Natural killer cell treated with Interleukin-12 subunit alpha and Interleukin-12 subunit beta and Interleukin-15 and Interleukin-18, amount 100 ng/mL, for 72 hours (primary cell): ENCODE measurements at places on chromosomes 12 and 14. TPM values are rescaled to one million over a fixed set of nuclear protein-coding genes. Genes with fewer than 3 reads are reported as not detected.

Gene COX8C
- total RNA-seq, result not detected

Gene GNB3
- not detected for total RNA-seq

DNA sequence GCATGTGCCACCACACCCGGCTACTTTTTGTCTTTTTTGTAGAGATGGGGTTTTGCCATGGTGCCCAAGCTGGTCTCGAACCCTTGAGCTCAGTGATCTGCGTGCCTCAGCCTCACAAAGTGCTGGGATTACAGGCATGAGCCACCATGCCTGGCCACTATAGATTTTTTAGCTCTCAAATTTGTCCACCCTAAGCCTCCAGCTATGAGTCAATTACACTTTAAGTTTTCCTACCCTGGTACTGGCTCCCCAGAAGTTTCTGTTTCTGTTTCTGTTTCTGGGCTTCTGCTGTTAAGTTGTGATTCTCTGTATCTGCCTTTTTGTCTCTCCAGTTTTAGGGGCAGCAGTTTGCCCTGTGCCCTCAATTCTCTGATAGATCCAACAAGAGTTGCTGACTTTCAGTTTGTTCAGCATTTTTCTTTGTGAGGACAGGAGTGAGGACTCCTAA is 4.4 kb upstream of the TINF2 start:
- H3K27me3 ChIP-seq, result no peaks in the 10 kb centered on the region
- no peaks in the 10 kb centered on the region for H3K36me3 ChIP-seq
- peak overlapping the region; percentile 90 for H3K27ac ChIP-seq
- peak overlapping the region; percentile 80 for H3K4me3 ChIP-seq
- H3K4me1 ChIP-seq, result peaks cover 23% of the 10 kb centered on the region

DNA sequence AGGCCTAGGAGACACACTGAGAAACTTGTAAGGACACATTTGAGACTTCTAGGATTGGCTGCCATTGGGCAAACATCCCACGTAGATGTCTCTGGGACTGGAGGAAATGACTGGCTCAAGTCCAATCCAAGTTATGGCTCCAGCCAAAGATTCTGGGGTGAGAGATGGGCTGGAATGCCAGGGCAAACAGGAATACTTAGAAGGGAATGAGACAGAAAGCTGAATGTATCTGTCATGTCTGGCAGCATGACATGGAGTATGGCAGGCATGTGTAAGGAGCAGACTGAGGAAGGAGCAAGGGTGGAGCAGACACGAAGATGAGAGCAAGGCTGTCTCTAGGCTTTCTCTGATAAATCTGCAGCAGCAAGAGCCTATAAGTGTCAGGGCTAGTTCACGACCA is 209.2 kb downstream of the PHLDA1 start:
- no peak overlapping the region for H3K27ac ChIP-seq
- H3K36me3 ChIP-seq, result no peaks in the 10 kb centered on the region
- H3K4me1 ChIP-seq, result peaks cover 5% of the 10 kb centered on the region
- H3K4me3 ChIP-seq, result no peak overlapping the region
- H3K27me3 ChIP-seq, result no peaks in the 10 kb centered on the region

- H3K36me3 ChIP-seq, result no peaks in the 10 kb centered on the region
- H3K4me3 ChIP-seq, result peak overlapping the region; percentile 45
- H3K27ac ChIP-seq, result no peak overlapping the region
- H3K4me1 ChIP-seq, result no peaks in the 10 kb centered on the region
- H3K27me3 ChIP-seq, result peaks cover 10% of the 10 kb centered on the region
- no peak for DNase-seq
Measured at GRCh38 chr12:105935106-105935505, 203.6 kb downstream of the NUAK1 start.

DNA sequence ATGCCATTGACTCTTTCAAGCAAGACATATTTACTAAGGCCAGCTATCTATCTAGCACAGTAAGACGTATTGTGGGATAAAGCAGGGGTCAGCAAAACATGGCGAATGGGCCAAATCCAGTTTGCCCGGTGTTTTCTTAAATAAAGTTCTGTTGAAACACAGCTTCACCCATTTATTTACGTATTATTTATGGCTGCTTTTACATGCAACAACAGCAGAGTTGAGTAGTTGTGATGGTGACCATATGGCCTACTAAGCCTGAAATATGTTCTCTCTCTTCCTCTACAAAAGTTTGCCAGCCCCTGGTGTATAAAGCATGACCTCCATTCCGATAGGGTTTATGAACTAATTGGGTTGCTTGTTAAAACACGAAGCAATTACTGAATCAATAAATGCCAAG is 322.1 kb downstream of the CCDC91 start:
- H3K27ac ChIP-seq, result no peak overlapping the region
- H3K36me3 ChIP-seq, result no peaks in the 10 kb centered on the region
- no peaks in the 10 kb centered on the region for H3K27me3 ChIP-seq
- H3K4me3 ChIP-seq, result no peak overlapping the region
- DNase-seq, result no peak

GRCh38 chr12:92077530-92077929 is 68.1 kb downstream of the BTG1 start:
- no peak overlapping the region for H3K27ac ChIP-seq
- H3K4me3 ChIP-seq, result no peak overlapping the region
- H3K27me3 ChIP-seq, result no peaks in the 10 kb centered on the region
- DNase-seq, result no peak
- H3K36me3 ChIP-seq, result no peaks in the 10 kb centered on the region

GRCh38 chr12:75101781-75102180 is 107.9 kb downstream of the KCNC2 start:
- no peaks in the 10 kb centered on the region for H3K4me1 ChIP-seq
- no peaks in the 10 kb centered on the region for H3K27me3 ChIP-seq
- H3K36me3 ChIP-seq, result no peaks in the 10 kb centered on the region
- no peak overlapping the region for H3K27ac ChIP-seq

GRCh38 chr14:95248432-95248831 is 71.3 kb downstream of the CLMN start:
- H3K4me3 ChIP-seq, result no peak overlapping the region
- no peaks in the 10 kb centered on the region for H3K4me1 ChIP-seq
- no peaks in the 10 kb centered on the region for H3K36me3 ChIP-seq
- peak; percentile 25 for DNase-seq

- no peak overlapping the region for H3K27ac ChIP-seq
- peaks cover 13% of the 10 kb centered on the region for H3K4me1 ChIP-seq
- H3K4me3 ChIP-seq, result no peak overlapping the region
- peaks cover 6% of the 10 kb centered on the region for H3K36me3 ChIP-seq
- no peaks in the 10 kb centered on the region for H3K27me3 ChIP-seq
Measured at GRCh38 chr12:124484526-124484953, 82.9 kb downstream of the NCOR2 start.

DNA sequence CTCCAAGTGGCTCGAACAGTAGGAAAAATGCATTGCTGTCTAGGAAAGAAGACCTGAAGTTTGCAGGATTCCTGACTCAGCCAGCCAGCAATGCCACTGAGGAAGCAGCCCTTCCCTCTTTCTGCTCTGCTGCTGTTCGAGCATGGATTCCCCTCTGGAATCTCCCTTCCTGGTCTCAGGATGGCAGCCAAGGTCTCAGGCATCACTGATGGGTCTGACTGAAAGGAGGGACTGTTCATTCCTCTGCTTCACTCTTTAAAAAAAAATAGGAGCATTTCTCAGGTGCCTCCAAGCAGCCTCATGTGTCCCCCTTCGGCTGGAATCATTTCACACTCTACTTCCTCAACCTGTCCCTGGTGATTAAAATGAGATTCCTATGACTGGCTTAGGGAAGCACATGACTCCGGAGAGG is 62.4 kb downstream of the SLC15A4 start:
- DNase-seq, result no peak
- H3K36me3 ChIP-seq, result no peaks in the 10 kb centered on the region
- no peaks in the 10 kb centered on the region for H3K27me3 ChIP-seq
- no peak overlapping the region for H3K4me3 ChIP-seq
- H3K27ac ChIP-seq, result no peak overlapping the region
- peaks cover 20% of the 10 kb centered on the region for H3K4me1 ChIP-seq

- no peak overlapping the region for H3K27ac ChIP-seq
- no peaks in the 10 kb centered on the region for H3K36me3 ChIP-seq
- H3K27me3 ChIP-seq, result no peaks in the 10 kb centered on the region
- H3K4me1 ChIP-seq, result peaks cover 17% of the 10 kb centered on the region
- no peak overlapping the region for H3K4me3 ChIP-seq
Measured at GRCh38 chr14:59199205-59199604, 10.7 kb downstream of the DAAM1 start.

DNA sequence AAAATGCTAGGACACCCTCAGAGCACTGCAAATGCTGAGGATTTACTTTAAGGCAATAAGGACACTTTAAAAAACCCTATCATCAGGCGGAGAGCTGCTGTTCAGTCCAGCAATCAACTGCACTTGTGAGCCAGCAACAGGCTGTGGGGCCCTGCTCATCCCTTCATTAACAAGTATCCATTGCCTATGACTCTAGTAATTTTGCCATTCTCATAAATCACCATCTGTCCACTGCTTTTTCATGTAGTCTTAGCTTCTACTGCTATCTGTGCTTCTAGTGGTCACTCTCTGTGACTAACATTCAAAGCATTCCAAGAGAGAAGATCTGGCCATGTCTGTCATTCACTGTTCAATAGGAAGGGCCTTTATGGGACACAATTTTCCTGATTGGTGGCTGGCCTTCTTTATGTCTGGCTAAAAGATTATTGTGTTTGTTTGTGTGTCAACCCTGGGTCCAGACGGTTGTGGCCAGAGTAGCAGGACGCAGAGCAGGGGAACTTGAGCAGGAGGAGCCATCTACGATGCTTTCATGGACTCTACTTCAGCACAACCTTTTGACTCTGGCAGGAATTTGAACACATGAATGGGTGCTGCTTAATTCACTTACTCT is 3.6 kb upstream of the KRAS start:
- no peaks in the 10 kb centered on the region for H3K36me3 ChIP-seq
- no peaks in the 10 kb centered on the region for H3K27me3 ChIP-seq
- no peak overlapping the region for H3K4me3 ChIP-seq
- DNase-seq, result no peak

- no peaks in the 10 kb centered on the region for H3K36me3 ChIP-seq
- no peak for DNase-seq
- no peak overlapping the region for H3K27ac ChIP-seq
- no peak overlapping the region for H3K4me3 ChIP-seq
- H3K27me3 ChIP-seq, result no peaks in the 10 kb centered on the region
- no peaks in the 10 kb centered on the region for H3K4me1 ChIP-seq
Measured at GRCh38 chr12:130456375-130457199, 118.9 kb downstream of the PIWIL1 start.

GRCh38 chr14:100816950-100817901 is 8.7 kb upstream of the MEG3 start:
- H3K4me1 ChIP-seq, result no peaks in the 10 kb centered on the region
- H3K27ac ChIP-seq, result no peak overlapping the region
- no peak for DNase-seq
- H3K4me3 ChIP-seq, result no peak overlapping the region

- H3K36me3 ChIP-seq, result no peaks in the 10 kb centered on the region
- no peak overlapping the region for H3K4me3 ChIP-seq
- DNase-seq, result no peak
Measured at GRCh38 chr14:99064262-99064954, 207.6 kb downstream of the BCL11B start.

- H3K36me3 ChIP-seq, result no peaks in the 10 kb centered on the region
- no peaks in the 10 kb centered on the region for H3K4me1 ChIP-seq
- no peak overlapping the region for H3K27ac ChIP-seq
- no peak overlapping the region for H3K4me3 ChIP-seq
- H3K27me3 ChIP-seq, result no peaks in the 10 kb centered on the region
Measured at GRCh38 chr14:87629788-87630187, 363.2 kb downstream of the GALC start.

DNA sequence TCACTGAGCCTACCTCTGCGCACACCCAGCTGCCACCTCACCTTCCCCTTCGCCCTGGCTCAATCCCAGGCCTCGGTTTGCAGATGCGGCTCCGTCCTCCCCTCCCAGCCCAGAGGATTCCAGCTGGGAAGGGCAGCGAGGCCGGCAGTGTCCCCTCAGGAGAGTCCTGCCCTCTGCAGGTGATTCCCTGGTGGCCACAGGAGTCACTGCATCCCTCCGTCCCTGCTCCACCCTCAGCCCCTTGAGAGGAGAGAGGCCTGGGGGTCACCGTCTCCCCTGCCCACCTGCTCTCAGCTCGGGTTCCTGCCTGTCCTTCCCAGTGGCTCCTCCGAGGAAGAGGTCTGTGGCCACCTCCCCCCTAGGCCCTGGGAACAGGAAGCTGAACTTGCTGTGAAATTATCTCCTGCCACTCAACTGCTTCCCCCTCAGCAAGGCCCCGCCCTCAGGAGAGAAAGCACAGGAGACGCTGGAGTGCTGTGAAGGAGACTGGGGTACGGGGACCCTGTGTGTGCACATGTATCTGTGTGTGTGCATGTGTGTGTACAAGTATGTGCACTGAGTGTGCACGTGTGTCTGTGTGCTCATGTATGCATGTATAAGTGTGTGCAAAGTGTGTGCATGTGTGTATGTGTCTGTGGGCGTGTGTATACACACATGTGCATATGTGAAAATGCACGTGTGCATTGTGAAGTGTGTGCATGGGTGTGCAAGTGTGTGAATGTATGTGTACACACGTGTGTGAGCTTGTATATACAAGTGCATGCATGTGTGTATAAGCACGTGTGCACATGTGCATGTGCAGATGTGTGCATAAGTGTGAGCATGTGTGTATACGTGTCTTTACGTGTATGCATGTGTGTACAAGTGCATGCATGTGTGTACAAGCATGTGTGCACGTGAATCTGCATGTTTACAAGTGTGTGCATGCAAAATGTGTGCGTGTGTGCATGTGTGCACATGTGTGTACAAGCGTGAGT is 13.2 kb upstream of the GALNT9 start:
- H3K4me3 ChIP-seq, result no peak overlapping the region
- no peak overlapping the region for H3K27ac ChIP-seq
- peaks cover 3% of the 10 kb centered on the region for H3K27me3 ChIP-seq
- no peak for DNase-seq
- no peaks in the 10 kb centered on the region for H3K36me3 ChIP-seq

DNA sequence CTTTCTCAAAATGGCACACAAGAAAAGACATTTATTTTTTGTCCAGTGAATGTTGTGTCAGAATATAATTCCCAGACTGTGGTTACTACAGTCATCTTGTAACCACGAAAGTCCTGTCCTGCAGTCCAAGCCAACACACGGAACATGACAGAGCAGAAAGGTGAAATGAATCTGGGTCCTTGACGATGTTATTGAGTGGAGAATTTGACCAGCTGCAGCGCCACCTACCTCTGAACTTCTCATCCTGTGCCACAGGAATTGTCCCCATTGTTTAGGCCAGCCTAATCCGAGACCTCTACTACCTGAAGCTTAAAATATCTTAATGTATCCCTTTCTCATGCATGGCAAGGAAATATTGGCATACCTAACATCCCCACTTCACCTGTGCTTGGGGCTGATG is 64.1 kb upstream of the OTX2 start:
- H3K27me3 ChIP-seq, result no peaks in the 10 kb centered on the region
- no peak overlapping the region for H3K4me3 ChIP-seq
- no peak overlapping the region for H3K27ac ChIP-seq
- no peaks in the 10 kb centered on the region for H3K36me3 ChIP-seq
- H3K4me1 ChIP-seq, result no peaks in the 10 kb centered on the region

DNA sequence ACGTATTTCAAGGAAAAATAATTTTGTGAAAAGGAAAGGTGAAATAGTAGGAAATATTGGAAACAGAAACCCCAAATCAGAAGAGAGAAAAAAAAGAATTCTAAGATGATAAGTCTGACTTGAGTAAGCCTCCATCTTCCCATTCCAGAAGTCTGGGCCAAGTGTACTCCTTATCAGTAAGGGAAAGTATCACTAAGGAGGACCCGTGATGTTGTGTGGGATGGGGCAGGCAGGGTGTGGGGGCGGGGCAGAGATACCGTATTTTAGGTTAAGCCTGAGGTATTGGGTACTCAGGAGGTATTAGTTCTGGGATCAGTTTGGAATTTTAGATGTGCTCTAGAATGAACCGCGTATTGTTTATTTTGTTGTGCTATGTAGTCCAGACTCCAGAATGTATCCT is 33.8 kb upstream of the PSMA6 start:
- no peak for DNase-seq
- H3K4me3 ChIP-seq, result no peak overlapping the region
- H3K27me3 ChIP-seq, result no peaks in the 10 kb centered on the region
